NAMALWA (cell line): ENCODE measurements at places on chromosomes 7 and 10.

GRCh38 chr7:17132726-17133125, 165.7 kb upstream of the AHR start:
- no peak for DNase-seq

GRCh38 chr7:87570178-87570577, 30.5 kb downstream of the ABCB1 start:
- DNase-seq = no peak

DNA sequence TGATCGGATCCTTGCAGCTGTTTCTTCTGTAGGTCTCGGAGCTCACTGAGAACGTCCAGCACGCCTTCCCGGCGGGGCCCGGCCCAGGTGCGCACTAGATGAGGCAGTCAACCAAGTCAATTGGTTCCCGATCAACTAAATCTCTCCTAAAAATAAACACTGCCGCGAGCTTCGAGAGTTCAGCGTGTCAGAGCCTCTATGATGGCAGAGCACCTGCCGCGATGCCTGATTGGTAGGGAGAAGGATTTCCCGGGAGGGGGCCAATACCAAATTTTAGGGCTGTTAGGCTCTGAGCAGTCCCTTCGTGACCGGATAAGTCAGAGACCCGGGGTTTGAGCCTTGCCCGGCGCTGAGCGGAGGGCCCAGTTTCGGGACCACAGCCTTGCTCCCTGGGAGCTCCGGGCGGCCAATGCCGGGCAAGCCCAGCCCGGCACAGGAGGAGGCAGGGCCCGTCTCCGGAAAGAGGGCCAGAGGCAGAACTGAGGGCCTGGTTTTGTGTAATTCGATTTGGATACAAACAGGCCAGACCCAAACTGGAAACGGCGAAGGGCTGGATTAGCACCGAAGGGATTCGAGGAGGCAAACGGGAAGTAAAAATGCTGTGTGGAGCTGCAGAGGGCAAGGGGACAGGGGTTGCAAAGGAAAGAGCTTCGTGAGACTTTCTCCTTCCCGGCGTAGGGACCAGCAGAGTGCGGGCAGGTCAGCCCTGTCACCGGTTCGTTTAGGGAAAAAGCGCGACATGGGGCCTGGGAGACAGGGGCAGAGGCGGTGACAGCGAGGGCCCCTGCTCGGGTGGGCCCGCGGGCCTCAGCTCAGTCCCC, 569 bp downstream of the SLC26A5 start:
- no peak for DNase-seq

GRCh38 chr10:65358565-65358964, 1567.3 kb upstream of the LRRTM3 start:
- peak; percentile 24 for DNase-seq

DNA sequence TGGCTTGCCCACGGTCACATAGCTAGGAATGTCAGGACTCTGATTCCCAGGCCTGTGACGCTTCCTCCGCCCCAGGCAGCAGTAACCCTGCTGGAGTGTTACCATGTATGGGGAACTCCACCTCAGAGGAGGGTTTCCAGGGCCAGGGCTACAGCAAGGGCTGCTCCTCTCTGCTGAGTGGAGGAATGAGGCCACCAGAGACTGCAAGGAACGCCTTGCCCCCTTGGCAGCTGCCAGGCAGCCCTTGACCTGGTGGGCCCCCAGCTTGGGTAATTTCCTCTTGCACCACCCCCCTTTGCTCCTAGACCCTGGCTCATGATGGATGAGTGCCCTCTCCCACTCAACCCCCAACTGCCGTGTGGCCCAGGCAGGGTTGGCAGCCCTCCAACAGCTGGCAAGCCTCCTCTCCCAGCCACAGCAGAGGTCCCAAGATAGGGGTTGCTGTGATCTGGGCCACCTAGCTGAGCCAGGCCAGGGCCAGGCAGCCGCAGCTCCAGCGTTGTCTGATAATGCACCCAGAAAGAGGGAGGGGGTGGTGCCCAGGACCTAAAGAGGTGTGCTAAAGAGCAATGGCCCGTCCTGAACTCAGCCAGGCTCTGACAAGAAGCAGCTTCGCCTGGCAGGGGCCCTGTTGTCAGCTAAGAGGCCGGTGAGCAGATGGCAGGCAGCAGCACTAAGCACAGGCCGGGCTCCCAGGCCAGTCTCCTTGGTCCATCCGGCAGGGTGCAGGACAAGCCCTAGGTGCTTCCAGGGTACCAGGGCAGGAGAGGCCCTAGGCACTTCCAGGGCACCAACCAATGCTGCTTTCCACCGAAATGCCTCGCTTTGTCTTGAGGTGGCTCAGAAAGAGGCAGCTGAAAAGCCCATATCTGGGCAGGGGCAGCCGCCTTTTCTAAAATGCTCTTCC, 35.4 kb downstream of the DRGX start:
- DNase-seq = no peak

DNA sequence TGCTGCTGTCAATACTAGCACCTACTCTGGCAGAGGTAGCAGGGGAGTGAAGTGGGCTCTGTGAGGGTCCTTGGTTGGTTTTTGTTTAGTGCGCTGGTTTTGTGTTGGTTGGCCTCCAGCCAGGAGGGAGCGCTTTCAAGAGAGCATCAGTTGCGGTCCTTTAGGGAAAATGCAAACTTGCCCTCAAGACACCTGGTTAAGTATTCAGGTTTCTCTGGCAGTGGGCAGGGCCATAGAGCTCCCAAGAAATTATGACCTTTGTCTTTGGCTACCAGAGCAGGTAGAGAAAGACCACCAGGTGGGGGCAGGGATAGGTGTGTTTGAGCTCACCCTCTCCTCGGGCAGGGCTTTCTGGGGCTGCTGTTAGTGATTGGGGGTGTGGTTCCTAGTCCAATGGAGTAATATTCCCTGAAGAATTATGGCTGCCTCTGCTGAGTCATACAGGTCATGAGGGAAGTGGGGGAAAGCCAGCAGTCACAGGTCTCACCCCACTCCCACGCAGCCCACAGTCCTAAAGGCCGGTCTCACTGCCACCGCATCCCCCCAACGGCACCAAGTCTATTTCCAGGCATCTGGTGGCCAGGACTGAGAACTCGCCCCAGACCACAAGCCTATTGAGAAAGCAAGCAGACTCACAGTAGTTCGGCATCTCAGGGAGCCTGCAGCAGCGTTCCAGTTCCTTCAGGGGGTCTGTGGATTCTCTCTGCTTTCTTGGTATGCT, 280.5 kb downstream of the SFMBT2 start:
- no peak for DNase-seq
